CD4-positive, alpha-beta T cell treated with Interleukin-4 for 1 hour (primary cell): ENCODE measurements at places on chromosomes 3 and 15.
A peak's percentile ranks its signal among the peaks of the same experiment; 100 is the strongest.

DNA sequence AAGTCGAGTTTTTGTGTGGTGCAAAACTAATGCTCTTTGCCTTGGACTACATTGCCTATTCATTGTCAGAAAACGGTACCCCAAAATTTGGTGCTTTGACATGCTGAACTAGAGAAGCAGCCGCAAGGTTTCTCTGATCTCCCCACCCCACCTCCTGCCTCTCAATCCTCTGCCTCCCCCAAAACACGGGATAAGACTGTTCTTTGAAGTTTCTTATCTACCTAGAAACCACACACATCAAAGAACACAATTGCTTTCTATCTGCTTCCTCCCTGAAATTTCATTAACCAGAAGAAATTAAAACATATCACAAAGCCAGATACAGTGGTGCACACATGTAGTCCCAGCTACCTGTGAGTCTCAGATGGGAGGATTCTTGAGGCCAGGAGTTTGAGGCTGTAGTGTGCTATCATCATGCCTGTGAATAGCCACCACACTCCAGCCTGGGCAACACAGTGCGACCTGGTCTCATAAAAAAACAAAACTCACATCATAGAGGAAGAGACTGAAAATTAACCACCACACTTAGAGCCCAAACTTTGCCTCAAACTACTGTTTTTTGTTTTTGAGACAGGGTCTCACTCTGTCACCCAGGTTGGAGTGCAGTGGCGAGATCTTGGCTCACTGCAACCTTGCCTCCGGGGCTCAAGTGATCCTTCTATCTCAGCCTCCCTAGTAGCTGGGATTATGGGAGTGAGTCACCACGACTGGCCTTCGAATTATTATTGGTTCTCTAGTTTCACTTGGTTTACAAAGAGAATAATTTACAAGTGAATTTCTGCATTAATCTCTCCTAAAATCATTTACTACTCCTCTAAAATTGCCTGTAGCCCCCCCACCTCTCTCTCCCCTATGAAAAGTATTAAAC, 2.7 kb upstream of the PCNP start:
- DNase-seq, result peak; percentile 59

GRCh38 chr3:138060792-138061191, 50.8 kb downstream of the CLDN18 start:
- DNase-seq, result no peak

DNA sequence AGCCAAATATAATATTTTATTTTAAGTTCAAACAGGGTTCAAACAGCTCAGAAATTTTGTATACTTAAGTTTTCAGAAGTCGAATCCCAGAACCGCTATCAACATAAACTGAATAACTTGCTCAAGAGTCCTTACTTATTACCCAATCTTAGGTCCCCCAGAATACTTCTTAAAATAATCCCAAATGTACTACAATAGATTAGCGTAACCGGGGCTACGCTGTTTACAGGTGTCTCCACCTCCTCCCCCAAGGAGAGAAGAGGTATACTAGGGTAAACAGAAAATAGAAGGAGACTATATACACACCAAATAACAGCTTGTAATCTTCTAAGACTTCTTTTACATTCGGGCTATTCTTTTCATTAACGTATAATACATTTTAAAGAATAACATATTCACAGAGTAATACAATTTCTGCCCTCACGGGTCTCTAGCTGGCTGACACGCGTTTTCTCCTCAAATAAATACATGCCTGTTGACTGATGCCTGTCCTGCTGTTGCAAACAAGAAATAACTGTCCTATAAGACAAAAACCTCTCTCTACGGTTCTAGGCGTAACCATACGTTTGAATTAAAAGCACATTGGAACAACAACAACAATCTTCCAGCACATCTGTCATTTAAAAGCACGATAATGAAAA, 1.3 kb downstream of the DENND4A start:
- DNase-seq, result peak; percentile 59

DNA sequence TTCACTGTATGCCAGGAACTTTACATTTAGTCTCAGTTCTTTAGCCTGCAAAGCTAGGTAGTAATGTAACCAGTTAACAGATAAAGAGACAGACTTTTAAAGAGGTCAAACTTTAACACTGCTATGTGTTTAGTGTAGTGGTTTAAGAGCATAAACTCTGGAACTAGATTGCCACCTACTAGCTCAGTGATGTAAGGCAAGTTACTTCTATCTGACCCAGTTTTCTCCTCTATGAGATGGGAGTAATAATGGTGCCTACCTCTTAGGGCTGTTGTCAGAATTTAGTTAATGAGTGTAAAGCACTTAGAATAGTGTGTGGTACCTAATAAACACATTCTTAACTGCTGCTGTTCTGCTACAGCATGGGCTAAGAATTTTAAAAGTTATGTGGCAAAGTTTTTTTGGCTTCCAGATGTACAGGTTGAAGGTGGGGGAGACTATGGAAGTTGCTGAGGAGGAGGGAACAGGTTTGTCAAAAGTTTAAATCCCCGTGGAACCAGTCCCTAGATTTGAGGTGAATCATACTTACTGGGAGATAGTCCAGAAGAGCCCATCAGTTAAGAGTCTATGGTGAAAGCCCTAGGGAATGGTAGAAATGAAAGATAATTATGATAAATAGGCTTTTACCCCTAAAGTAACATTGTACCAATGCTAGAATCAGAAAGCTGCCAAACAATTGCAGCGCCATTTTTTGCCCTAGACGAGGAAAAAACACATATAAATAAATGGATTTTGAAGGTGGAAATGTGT, 13.9 kb downstream of the TSC22D2 start:
- DNase-seq, result no peak

- DNase-seq, result no peak
Measured at GRCh38 chr3:133054586-133054985, 16.4 kb downstream of the TMEM108 start.
